ENCODE measurements at places on chromosomes 6 and 20.

- DNase-seq = peak; percentile 97
These were observed at the start of gene MYL9 for GRCh38 chr20:36541227-36541767. MYL9 (plus strand) TSS chr20:36541519; CDS start chr20:36544885, 3,366 bp downstream.

DNA sequence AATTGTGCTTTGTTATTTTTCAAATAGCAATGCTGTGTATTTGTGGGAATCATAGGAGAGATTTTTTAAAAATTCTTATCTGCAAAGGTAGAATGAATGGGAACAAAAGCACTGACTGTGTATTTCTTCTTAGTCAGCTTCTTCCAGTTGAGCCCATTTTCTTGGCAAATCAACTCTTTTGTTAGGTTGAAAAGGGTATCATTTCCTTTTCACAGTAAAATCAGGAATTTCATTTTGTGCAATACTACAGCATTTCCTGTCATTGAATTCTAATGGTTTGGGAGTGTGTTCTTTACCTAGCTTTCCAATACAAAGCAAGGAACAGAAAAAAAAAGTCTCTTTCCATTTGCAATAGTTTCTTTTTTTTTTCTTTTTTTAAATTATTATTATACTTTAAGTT is 19.0 kb upstream of the EXOC2 start:
- DNase-seq = no peak

DNA sequence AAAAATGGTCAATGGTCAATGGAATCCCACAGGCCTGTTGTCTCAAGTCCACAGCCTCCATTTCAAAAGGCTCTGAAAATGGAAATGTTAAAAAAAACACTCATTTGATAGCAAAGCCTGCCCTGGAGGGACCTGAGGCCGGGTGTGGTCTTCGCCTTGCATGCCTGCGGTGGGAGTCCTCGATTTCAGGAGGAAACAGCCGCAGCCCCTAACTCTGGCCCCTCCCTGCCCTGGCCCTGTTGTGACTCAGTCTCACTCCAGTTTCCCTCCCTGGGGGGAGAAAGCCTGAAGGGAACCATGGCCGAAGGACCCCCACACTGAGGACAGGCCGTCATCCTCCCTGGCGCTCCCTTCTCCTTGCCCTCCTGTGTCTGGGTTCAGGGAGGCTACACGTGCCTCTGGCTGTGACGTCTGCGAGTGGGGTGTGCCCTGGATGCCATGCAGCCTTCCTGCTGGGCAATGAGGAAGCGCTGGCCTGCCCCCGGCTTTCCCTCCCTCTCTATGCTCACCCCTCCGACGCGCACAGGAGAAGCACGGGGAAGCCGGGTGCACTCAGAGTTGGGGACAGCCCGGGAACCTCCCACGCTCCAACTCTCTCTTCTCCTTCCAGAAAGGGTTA is 9.2 kb downstream of the BHLHE23 start:
- DNase-seq = peak; percentile 52

- no peak for DNase-seq
These were observed 168.9 kb downstream of the ATXN1 start for GRCh38 chr6:16592223-16592911.

Measured in Right ventricle myocardium inferior (tissue), 1 donor.